Pulmonary artery endothelial cell (primary cell): ENCODE measurements at places on chromosomes 5 and 9. TPM values are rescaled to one million over a fixed set of nuclear protein-coding genes. Genes with fewer than 3 reads are reported as not detected.

- peak; percentile 54 for DNase-seq
Measured at GRCh38 chr9:130866474-130866965, 30.1 kb downstream of the QRFP start.

DNA sequence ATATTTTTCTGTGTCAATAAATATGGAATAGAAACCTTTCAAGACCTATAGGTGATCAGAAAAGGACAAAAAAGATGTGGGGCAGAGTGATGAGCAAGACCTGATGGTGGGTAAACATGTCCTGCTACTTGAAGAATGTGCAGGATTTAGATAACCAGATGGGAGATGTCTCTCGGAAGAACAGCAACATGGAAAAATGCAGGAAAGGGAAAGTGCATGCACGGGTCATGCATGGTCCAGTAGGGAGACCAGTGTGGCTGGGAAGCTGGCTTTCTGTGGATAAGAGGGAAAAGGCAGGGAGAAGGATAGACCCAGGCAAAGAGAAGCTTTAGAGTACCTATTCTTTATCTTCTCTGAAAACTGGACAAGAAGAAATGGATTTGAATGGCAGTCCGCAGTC is 7.1 kb upstream of the CAST start:
- DNase-seq = no peak

- no peak for DNase-seq
Measured at GRCh38 chr5:127980843-127981242, 102.7 kb upstream of the SLC12A2 start.

DNA sequence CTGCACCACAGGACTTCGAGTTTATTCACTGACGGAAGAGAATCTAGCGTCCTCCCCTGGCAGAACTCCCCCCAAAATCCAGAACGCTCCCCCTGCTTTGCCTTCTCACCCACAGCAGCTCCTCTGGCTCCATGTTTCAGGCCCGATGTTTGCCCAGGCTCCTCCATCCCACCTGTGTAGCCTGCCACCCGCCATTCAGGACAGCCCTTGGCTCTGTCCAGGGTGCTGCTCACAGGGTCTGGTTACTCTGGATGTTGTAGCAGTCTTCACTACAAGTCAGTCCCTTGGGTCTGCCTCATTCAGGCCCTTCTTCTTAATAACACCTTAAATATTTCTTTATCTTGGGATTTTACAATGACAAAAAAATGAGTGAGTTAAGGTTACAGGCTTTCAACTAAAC is 41.3 kb upstream of the SV2C start:
- no peak for DNase-seq

DNA sequence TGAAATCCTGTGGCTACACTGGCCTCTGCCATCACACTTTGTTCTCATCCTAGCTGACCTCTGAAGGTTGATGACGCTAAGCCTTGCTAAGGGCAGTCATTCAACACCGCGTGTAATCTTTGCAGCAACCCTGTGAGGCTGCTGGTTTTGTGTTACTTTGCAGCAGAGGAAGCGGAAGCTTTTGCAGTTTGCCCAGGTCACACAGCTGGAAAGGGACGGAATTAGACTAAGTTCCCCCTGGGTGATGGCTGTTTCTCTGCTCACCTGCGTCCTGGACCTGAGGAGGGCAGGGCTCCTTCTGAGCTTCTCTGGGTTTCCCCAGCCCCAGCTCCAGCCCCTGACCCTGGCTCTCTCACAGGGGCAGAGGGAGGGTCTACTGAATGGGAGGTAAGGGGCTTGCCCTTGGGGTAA is 7.3 kb upstream of the SLC25A51 start:
- DNase-seq = no peak

The JMY gene
- 8.9 and 10.7 TPM in 2 replicates for total RNA-seq

The CLIC3 gene
- total RNA-seq = 0.33 and 0.46 TPM in 2 replicates

- DNase-seq = no peak
Measured at GRCh38 chr9:3840311-3840710, 314.5 kb upstream of the RFX3 start.

The LCN9 gene
- not detected in 2 replicates for total RNA-seq

- DNase-seq = no peak
Measured at GRCh38 chr9:18063856-18064390, 410.0 kb upstream of the ADAMTSL1 start.

DNA sequence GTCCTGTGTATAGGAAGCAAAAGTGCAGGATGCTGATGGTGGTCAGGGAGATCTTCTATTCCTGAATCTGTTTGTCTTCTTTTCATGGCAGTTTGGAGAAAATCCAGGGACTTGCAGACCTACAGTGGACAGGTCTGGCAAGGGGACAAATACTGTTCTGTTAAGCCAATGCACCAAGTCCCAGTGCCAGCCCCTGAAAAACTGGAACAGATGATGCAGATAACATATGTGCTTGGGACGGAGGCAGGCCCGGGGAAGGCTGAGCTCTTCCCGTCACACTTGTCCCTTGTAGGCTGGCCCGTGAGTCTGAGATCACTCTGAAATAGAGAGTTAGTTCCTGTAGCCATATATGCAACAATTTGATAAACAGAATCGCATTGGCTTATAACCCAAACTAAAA is 265.7 kb downstream of the MTRR start:
- DNase-seq = no peak

GRCh38 chr9:90888941-90889340 is 87.3 kb downstream of the SYK start:
- DNase-seq = no peak

GRCh38 chr9:89912605-89912953 is 307.8 kb downstream of the GADD45G start:
- no peak for DNase-seq

The FBP1 gene
- 0.95 and 1.5 TPM in 2 replicates for total RNA-seq

DNA sequence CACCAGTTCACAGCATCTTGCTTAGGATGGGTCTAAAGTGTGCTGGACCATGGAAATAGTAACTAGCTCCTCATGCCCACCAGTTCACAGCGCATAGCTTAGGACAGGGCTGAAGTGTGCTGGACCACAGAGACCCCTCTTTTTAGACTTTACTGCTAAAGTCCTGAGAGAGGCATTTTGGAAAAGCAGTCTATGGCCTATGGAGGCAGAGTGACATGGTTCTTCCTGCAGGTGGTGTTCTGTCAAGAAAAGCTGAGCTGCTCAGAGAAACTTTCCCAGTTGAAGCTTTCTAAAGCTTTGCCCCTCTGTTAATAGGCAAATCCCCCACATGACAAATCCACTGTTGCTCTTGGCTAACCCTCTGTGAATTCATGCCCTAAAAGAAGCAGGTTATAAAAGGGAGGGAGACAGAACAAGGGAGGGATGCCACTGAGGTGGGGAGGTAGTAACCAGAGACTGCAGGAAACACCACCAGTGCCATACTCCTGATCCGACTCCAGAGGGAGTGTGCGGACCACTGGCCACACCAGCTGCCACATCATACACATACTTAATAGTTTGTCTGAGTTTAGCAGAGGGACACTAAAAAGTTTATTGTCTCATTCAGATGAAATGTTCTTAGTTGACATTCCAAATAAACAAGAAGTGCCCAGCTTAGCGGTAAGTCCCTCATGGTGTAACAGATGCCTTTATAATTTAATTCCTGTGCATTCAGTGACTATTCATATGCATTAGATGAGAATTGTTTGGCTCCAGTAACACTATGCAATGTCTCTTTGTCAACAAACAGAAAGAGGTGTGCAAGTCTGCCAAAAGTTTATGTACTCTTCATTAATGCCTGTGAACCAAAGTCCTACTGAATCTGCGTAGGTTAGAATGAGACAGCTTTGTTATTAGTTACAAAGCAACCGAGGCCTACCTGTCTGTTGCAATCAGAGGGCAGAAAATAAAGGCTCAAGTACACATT is 236.2 kb upstream of the NFIL3 start:
- DNase-seq = no peak

DNA sequence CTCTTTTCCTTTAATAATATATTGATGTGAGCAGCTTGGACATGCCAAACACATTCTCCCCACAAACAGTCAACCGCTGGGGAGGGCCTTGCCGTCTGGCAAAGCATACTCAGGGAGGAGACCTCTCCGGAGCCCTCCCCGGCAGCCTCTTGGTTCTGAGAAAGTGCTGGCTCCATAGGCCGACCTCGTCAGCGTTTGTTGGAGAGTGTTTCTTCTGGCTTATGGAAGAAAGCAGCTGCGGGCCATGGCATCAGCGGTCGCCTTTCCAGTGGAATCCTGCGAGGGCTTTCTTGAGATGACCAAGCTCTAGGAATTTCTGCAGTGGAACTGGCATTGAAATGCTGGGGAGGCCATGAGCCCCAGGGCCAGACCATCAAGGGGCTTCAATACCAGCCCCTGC is 405.7 kb upstream of the IRX4 start:
- no peak for DNase-seq

DNA sequence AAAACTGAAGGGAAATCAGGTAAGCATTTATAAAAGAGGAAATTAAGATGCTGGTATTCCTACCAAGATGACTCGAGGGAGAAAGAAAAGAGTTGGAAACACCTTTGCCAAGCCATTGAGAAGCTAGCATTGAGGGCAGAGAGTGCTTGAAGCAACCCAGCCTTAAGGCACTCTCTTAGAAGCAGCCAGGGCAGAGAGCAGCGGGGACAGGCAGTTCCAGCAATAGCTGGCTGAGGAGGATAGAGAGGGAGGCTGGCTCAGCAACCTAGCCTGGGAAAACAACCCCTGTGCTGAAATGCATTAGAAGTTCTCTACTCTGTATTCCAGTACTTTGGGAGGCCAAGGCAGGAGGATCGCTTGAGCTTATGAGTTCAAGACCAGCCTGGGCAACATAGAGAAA is 40.3 kb upstream of the HSPA9 start:
- no peak for DNase-seq

The CSF2 gene
- total RNA-seq = 0.11 TPM in 1 of 2 replicates, not detected in the other

The UNC5A gene
- total RNA-seq = 0.42 and 1.6 TPM in 2 replicates

- no peak for DNase-seq
Measured at GRCh38 chr9:137783521-137783920, 94.1 kb upstream of the CACNA1B start.

The PCDHGA9 gene
- 1.2 and 1.8 TPM in 2 replicates for total RNA-seq

The TOR1B gene
- 26.4 and 37.3 TPM in 2 replicates for total RNA-seq

The TTC1 gene
- 46.2 and 57.0 TPM in 2 replicates for total RNA-seq

DNA sequence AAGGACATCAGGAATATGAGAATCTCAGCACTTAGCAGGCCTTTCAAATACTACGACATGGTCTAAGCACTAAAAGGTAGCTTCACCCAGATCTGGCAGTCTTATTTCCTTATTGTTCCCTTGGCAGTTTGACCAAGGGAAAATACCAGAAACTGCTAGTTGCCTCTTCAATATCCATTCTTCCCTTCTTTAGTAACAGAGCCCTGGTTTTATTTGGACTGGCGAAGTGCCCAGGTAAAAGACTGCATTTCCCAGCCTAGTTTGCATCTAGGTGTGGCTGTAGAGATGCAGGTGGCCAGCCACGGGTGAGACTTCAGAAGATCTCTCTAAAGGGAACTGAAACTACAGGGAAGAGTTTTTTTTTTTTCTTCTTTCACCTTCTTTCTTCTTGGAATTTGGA is 21.6 kb downstream of the DMRT2 start:
- DNase-seq = no peak

The UBAP1 gene
- total RNA-seq = 35.3 and 38.0 TPM in 2 replicates

DNA sequence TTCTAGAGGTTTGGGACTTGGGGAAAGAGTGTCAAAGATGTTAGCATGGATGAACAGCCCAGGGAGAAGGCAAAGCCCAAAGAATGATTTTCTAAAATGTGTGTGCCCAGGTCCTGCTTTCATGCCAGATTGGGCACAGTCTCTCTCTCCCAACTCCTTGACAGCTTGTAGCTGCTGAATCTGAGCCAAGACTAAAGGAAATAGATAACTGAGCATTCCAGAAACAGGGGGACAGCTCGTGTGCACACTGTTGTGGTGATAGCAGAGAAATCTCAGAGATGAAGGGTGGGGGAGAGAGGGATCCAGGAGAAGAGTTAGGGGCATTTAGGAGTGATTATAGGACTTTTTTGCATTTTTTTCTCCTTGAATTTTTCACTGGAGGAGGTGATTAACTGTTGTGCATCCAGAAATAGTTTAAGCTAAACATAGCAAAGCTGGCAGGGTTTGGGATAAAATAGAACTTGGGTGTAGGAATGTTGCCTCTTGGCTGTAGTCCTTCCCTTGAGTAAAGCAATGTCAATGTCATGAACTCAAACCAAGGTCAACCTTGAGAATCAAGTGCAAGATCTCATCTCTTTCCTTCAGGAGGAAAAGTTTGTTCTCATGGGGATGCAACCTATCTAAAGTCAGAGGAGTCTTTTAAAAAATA is 245.9 kb downstream of the SH3GL2 start:
- no peak for DNase-seq

DNA sequence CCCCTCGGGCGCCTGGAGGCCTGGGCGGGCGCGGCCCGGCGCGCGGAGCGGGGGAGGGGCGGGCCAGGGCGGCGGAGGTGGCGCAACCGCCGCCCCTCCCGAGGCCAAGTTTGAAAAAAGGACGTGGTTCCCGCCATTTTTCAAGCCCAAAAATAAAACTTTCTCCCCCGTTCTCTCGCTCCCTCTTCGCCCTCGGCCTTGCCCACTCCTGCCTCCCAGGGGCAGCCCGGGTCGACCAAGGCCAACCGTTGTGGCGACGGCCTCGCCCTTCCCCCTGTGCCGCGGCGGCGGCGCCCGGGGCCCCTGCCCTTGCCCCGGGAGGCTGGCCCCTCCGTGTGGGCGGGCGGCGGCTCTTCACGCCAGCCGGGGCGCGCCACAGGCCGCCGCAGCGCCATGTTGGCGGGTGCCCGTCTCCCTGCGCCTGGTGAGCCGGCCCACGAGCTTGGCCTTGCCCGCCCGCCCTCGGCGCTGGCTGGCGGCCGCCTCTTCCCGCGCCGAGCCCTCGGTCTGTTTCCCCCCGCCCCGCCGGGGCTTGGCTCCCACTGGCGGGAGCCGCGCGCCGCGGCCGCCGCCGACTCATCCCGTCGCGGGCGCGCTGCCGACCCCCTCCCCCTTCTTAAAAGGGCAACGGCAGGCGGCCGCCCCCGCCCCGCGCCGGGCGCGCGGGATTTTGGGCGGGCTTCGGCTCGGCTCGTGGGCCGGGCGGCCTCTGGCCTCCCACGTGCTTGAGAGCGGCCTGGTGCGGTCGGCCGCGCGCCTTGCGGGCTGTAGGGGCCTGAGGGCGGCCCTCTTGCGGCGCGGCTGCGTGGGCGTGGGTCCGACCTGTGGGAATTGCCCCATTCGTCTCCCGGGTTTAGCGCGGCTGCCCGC is 1.3 kb downstream of the ANP32B start:
- DNase-seq = peak; percentile 24

- no peak for DNase-seq
Measured at GRCh38 chr5:122172207-122172606, 42.9 kb downstream of the ZNF474 start.

The PCDHB4 gene
- 0.04 and 0.07 TPM in 2 replicates for total RNA-seq

The FBXL7 gene
- total RNA-seq = 5.3 and 6.6 TPM in 2 replicates

DNA sequence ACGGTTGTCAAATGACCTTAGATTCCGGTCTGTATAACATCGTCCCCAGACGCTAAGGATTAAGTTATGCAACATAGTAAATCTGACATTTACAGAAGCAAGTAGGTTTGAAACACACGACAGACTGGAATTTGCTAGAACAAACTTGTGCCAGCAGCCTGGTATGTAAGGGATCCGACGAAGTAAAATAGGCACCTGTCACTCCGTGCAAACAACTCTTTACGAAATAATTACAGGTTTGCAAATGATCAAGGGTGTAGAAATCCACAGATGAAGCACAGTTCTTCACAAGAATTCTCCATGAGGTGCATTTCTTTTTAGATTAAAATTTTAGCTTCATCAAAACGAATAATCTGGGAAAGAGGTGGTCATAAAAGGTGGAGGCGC is 508 bp downstream of the MOCS2 start:
- DNase-seq = no peak

The ENHO gene
- 0.07 TPM in 1 of 2 replicates, not detected in the other for total RNA-seq

- no peak for DNase-seq
Measured at GRCh38 chr5:68217528-68217927, 2.0 kb downstream of the PIK3R1 start.

The PIP5KL1 gene
- 0.21 and 0.79 TPM in 2 replicates for total RNA-seq
